ENCODE measurements at places on chromosomes 6 and 20.

GRCh38 chr6:89530982-89531381, 98.0 kb downstream of the ANKRD6 start:
- DNase-seq = no peak

GRCh38 chr20:20864351-20865096, 152.1 kb upstream of the RALGAPA2 start:
- no peak for DNase-seq

DNA sequence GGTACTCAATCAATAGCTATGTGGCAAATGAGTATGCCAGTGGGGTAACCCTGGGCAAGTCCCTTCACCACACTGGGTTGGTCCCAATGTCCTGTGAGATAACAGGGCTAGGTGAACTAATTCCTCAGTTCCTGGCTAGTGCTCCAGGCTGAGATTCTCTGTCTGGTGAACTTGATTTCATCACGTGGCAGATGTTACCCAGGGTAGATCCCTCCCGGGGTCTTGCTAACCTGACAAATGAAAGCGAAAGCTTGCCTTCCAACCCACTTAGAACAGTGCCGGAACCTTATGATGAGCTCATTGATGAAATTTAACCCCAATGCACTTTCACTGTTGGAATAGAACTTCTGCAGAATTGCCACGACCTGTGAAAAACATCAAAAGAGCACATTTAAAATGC, 6.6 kb upstream of the ANKRD60 start:
- DNase-seq = no peak

GRCh38 chr6:87636315-87636714, 46.4 kb downstream of the ORC3 start:
- no peak for DNase-seq

DNA sequence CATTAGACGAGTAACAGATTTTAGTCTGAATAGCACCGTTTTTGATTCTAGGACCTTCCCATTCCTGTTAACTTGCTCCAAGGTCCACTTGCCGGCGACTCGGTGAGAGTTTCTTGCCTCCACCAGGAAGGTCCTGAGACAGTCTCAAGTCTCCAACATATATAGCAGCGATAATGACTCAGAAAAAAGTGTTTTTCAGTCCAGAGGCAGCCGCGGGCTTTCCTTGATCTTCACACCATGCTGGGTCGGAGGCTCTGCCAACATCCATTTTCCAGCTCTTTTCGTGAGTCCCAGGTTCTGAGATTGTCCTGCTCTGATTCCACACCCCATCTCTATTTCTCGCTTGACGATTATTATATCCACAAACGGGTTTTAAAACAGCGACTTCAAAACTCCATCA, 170.5 kb downstream of the GPX5 start:
- no peak for DNase-seq

DNA sequence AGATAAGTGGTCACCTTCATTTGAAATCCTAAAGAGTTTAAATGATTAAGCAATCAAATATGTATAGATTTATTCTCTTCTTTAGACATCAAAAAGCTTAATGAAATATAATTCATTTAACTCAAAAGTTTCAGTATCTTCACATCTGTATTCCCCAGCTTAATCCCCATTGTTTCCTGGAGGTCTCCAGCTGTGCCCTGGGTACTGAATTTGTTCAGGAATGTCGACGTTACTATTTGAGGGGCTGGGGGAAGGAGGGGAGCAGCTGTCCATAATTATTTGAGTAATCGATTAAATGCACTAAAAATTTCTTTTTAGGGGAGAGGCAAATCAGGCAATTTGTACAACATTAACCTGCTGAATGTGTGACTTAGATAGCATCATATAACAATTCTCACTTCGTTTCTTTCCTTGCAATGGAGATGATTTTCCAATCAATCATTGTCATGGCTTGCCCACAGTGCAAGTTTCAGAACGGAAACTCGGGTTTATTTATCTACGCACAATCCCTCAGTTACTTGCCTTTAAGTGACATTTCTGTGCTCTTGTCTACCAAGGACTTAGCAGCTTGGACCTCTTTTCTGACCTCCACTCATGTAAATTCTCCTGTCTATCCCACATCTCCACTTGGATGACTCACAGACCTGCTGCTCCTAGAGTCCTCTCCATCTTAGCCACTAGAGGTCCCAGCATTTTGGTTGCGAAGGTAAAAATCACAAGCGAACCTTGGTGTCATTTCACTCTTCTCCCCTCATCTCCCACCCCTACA, 3.9 kb downstream of the DOK5 start:
- DNase-seq = no peak

Measured in activated CD4-positive, CD25-positive, alpha-beta regulatory T cell (primary cell).